ENCODE measurements at places on chromosomes 4 and X. TPM values are rescaled to one million over a fixed set of nuclear protein-coding genes. Genes with fewer than 3 reads are reported as not detected.

XPNPEP2 gene
- total RNA-seq = not detected

GRCh38 chr4:177057186-177057585 lies 252.5 kb upstream of the NEIL3 start:
- no peaks in the 10 kb centered on the region for H3K4me1 ChIP-seq
- no peaks in the 10 kb centered on the region for H3K27me3 ChIP-seq
- no peak overlapping the region for H3K4me3 ChIP-seq
- no peak overlapping the region for H3K27ac ChIP-seq

MTNR1A gene
- not detected for total RNA-seq

DNA sequence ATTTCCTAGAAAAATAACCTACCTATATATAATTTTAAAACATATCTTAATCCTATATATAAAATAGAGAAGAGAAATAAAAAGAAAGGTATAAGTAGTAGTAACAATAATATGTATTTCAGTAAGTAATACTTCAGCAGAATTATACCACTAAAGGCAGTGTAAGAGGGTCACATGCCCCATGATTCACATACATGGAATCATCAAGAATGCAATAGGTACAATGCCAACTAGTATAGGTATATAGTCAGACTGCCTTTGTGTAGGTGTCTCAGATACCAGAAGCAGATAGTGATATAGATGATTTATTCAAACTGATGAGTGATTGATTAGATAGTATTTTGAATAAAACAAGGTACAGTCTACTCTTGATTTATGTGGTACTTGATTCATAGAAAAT lies 9.4 kb downstream of the AIMP1 start:
- no peak overlapping the region for H3K27ac ChIP-seq
- no peak overlapping the region for H3K4me3 ChIP-seq
- no peaks in the 10 kb centered on the region for H3K27me3 ChIP-seq
- no peak for DNase-seq

DNA sequence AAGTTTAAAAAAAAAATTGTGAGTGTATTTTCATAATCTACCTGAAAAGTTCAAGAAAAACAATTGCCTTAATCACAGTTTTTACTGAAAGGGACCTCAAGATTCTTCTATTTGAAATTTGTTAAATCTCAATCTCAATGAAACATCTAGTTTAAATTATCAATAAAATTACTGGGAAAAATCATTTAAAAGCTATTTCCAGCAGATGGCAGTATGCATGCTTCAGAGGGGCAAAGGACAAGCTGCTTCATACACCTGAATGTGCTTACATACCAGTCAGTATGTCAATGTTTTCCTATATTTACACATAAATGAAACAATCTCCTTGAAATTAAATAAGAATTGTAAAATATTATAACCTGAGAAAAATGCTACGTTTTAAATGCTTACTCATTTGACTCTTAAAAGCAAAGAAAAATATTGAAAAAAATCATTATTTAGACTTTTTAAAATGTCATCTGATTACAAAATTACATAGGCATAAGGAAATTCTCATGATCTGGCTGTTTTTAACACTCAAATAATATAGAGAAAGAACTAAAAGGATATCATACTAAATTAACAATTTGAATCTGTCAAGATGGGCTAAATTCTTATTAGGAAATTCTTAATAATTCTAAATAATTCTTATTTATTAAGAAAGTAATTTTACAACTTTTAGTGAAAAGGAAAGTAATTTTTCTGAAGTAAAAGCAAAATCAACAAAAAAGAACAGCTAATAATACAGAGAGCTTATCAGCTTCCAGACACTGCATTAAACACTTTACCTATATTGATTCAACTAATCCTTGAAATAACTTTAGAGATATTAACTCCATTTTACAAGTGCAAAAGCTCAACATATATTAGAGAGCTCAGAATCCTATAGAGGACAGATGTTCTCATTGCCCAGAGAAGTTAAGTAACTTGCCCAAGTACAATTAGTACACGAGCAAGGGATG lies 242.1 kb downstream of the ADAMTS3 start:
- no peaks in the 10 kb centered on the region for H3K27me3 ChIP-seq
- H3K27ac ChIP-seq = no peak overlapping the region
- H3K4me3 ChIP-seq = no peak overlapping the region

- H3K27me3 ChIP-seq = no peaks in the 10 kb centered on the region
- no peaks in the 10 kb centered on the region for H3K36me3 ChIP-seq
- no peak overlapping the region for H3K4me3 ChIP-seq
- no peak overlapping the region for H3K27ac ChIP-seq
- no peaks in the 10 kb centered on the region for H3K4me1 ChIP-seq
Measured at GRCh38 chr4:76322236-76322635, 15.7 kb downstream of the STBD1 start.

PNMA5 gene
- total RNA-seq = not detected

SOD3 gene
- 16.4 TPM for total RNA-seq

TKTL1 gene
- total RNA-seq = not detected
